ENCODE measurements at places on chromosomes 11 and 22.

- DNase-seq, result peak; percentile 14
Observed at GRCh38 chr22:47129902-47130635, 367.6 kb downstream of the TBC1D22A start.

DNA sequence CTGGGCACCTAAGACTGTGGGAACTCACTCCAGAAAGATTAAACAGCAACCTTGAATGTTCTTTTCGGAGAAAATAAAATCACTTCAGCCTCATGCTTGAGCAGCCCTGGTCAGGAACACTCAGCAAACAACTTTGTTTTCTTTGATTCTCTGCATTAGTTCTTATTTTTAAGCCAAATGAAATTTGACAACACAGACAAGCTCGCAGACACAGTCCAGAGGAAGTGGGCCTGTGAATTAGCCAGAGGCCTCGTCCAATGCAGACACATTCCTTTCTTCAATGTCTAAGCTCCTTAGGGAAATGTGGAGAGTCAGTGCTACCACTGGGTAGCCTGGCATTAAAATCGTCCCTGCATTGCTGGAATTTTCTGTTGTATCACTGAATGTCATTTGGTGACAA lies 62.9 kb upstream of the CSNK2A3 start:
- no peak for DNase-seq

GRCh38 chr11:12716816-12717215 lies 42.6 kb downstream of the TEAD1 start:
- no peak for DNase-seq

GRCh38 chr11:38824573-38824972 lies 2226.5 kb upstream of the RAG2 start:
- no peak for DNase-seq

DNA sequence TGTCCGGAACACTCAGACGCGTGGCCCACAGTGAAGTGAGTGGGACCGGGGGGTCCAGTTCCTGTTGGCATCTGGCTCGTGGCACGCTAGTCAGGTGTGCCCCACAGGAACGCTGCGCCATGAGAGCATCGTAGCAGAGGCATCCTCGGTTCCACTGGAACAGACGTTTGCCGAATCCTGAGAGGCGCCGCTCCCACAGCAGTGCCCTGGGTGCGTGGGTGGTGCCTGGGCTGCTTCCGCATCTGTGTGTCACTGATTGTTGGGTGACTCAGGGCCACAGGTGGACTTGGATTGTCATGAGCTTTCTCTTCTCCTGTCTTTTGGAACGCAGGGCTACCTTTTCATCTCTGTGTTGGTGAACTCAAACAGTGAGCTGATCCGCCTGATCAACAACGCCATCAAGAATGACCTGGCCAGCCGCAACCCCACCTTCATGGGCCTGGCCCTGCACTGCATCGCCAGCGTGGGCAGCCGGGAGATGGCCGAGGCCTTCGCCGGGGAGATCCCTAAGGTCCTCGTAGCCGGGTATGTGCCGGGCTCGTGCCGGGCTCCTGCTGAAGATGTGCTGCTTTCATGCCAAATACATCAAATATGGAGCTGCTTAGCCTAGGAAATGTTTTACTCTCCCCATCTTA lies 46.2 kb downstream of the AP2A2 start:
- no peak for DNase-seq

GRCh38 chr11:70119502-70119901 lies 41.4 kb downstream of the ANO1 start:
- no peak for DNase-seq

- no peak for DNase-seq
Observed at GRCh38 chr11:15107730-15108515, 6.8 kb upstream of the INSC start.

DNA sequence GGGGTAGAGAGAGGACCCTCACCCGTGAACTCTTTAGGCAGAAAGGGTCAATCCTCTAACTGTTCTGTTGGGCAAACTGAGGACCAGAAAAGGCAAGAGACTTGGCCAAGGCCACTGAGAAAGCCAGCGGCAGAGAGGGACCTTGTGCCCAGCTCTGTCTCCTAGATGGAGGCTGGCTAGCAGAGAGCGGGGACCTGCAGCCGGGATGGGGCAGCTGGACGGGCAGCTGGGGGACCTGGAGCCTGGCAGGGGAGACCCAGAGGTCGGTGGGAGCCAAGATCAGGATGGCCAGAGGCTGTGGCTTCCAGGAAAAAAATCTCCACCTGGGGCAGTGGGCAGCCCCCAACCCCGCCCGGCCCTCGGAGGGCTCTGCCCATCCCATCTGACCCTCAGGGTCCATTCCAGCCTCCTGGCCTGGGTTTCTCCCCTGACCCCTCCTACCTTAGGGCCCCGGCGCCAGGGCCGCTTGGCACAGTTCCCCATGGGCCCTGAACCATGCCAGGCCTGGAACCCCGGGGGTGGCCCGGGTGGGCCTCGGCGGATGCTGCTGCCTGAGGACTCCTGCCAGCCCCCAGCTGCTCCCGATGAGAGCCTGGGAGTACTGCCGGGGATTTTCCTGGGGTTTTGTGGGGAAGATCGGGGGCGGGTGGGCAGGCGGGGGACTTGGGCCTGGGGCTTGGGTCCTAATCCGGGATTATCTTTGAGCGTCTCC lies at the start of gene CABP2:
TSS of gene CABP2 (minus strand) at position 603 of the 712 bp plus-strand sequence. CDS start at position 483, 120 bp downstream.
- DNase-seq, result no peak

DNA sequence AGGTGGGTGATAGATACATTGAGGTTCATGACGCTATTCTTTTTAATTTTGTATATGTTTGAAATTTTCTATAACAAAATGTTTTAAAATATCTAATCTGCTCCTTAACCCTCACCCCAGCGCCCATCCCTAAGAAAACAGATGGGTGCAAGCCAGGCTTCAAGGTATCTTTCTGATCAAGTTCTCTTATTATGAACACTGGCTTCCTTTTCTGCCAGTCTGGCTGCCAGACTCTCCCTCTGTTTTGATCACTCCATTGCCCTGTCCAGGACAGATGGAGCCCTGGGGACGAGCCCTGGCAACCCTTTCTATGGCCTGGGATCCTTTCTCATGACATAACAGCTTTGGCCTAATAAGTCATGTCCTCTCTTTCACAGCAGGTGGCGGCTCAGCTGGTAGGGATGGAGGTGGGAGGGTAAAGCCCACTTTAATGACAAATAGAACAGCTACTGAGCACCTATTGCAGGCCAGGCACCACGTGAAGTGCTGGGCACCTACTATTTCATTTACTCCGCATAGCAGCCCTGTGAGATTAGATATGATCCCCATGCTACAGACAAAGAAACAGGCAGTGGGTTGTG lies 38.4 kb downstream of the DRD2 start:
- DNase-seq, result peak; percentile 63

GRCh38 chr11:69153661-69154060 lies 2.1 kb upstream of the SMIM38 start:
- no peak for DNase-seq

GRCh38 chr22:49538006-49538405 lies 289.7 kb downstream of the BRD1 start:
- DNase-seq, result no peak

DNA sequence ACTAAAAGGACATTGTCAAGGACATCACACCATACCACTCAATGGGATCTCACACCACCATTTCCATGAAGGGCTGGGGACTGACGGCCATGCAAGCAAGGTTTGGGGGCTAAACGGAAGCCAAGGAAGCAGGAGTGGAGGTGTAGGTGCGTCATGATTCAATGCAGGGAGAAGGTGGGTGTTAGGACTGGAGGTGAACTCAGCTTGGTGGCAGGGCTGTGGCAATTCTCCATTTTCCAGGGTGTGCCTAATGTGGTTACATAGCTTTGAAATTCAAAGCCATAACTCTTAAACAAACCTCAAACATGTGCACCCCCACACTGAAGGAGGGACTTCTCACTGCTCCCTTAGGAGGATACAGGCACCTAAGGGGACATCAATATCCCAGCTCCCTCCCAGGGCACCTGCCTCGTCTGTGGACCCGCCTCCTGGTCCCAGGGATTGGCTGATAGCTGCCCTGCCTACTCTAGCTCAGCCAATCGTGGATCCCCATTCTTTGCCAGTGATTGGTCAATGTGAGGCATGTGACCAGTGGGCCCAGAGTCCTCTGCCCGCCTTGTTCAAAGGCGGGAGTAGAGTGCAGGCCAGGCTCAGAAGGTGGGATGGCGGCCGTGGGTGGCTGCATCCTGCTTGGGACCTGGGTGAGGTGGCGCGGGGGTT lies 64.6 kb downstream of the CTTN start:
- DNase-seq, result no peak
